GM12878 (cell line): ENCODE measurements at places on chromosomes 3 and 15. TPM values are rescaled to one million over a fixed set of nuclear protein-coding genes. Genes with fewer than 3 reads are reported as not detected.

CP gene
- 0.09 and 0.39 TPM in 2 replicates for polyA plus RNA-seq

LSAMP gene
- polyA plus RNA-seq: 2.1 and 3.1 TPM in 2 replicates

LSMEM2 gene
- polyA plus RNA-seq: 0.17 and 0.20 TPM in 2 replicates

EFHB gene
- 0.95 TPM in 1 of 2 replicates, not detected in the other for polyA plus RNA-seq

MFAP1 gene
- polyA plus RNA-seq: 58.0 and 58.6 TPM in 2 replicates

ABI3BP gene
- 0.11 and 0.42 TPM in 2 replicates for polyA plus RNA-seq

ZPLD1 gene
- 0.06 TPM in 1 of 2 replicates, not detected in the other for polyA plus RNA-seq

TTLL13 gene
- polyA plus RNA-seq: 0.32 TPM in 1 of 2 replicates, not detected in the other

PRSS50 gene
- polyA plus RNA-seq: 0.05 TPM in 1 of 2 replicates, not detected in the other

SPATA12 gene
- polyA plus RNA-seq: 0.25 TPM in 1 of 2 replicates, not detected in the other

PDIA5 gene
- 21.5 and 23.5 TPM in 2 replicates for polyA plus RNA-seq

CLDN18 gene
- 0.28 TPM in 1 of 2 replicates, not detected in the other for polyA plus RNA-seq

DNA sequence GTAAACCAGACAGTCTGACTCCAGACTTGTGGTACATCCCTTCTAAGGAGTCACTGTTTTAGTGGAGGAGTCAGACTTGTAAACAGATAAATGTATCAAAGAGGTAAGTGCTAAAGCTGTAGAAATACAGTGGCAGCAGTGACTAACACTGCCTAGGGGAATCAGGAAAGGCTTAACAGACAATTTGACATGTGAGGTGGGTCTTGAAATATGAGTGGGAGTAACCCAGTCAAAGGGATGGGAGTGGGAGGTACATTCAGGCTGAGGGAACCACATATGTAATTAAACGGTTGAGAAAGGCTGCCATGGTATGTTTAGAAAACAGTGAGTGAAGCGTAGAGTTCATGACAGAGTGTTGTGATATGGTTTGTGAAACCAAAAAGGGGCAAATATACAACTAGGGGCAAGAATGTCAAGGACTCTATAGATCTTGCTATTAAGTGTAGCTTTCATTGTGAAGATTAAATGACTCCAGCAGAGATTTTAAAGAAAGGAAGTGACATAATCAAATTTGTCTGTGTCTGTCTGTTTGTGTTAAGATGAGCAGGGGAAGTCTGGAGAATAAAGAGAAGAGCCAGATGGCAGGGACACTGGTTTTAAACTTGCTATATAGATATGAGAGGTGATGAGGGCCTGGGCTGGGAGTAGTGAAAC, 11.2 kb upstream of the ALCAM start:
- DNase-seq: no peak

DNA sequence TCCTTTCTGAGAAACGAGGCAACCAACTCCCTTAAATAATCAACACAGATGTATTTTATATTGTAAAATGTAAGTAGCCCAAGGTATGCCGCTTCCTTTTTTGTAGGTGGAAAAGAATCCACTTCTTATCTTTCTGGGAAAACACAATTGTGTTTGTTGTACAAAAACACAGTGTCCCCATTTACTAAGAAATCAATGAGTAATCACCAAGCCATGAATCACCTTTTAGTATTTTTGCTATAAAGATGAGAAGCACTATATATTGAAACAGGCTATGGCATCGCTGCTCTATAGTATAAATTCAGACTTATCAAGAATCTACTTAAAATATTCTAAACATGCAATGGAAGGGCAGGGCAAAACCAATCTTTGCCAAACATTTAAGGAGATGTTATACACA, 104.0 kb downstream of the TNIK start:
- no peak for DNase-seq

- DNase-seq: no peak
Observed at GRCh38 chr15:96746665-96747064, 416.2 kb downstream of the NR2F2 start.

DNA sequence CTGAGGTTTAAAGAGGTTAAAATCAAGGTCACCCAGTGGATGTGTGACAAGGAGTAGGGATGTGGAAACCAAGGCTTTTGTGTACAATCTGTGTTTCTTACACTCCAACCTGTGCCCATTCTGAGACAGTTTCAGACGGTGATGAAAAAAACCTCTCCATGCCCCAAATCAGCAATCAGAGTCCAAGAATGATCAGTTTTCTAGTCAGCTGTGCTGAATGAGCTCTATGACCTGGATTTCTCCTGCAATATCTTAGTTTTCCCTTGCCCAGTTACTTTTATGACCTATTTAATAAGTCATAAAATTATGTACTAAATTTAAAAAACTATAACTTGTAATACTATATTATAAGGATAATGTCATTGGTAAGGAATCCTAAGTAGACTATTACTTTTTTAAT, 37.5 kb upstream of the CBLB start:
- DNase-seq: no peak

DNA sequence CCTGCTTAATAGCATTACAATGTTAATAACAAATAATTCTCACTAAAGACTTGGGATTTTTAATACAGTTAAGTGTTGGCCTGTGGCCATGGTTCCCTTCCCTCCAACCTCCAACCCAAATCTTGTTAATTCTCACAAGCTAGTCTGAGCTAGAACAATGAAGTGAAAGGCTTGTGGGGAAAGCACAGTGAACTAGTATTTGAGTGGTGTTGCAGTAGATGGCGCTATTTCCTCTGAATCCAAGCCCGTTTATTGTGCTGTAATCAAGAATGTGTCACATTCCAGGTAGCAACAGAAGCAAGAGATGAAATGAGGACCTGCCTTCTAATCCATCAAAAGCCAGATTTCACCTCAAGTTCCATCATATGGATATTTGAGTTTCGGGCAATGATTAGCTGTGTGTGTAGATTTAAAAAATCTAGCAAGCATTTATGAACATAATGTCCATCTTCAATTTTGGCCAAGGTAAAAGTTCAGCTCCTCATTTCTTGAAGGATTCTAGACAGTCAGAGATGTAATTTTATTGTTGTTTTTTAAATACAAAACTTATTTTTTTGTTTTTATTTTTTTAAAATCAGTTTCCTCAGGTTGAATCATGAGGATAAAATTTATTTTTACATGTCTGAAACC, 160.7 kb downstream of the SQOR start:
- no peak for DNase-seq

- no peak for DNase-seq
Observed at GRCh38 chr15:25465835-25466234, 27.0 kb upstream of the UBE3A start.

GRCh38 chr3:15049584-15049983, 15.5 kb downstream of the MRPS25 start:
- no peak for DNase-seq

DNA sequence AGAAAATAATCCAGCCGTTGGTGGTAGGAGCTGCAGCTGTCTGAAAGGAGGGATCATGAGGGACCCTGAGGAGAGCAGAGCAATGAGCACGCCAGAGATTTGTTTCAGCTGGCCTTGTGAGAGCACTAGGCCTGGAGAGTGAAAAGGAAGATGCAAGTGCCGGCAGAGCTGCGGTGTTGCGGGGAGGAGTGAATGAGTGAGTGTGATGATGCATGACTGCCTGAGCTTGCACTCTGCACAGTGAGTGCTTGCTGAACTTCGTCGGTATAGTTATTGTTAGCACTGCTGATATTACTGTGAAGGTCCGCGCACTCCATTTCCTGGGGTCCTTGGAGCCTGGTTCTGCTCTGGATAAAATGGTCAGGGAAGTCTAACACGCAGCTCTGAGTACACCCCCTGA, 23.2 kb downstream of the EIF1B start:
- DNase-seq: no peak

- DNase-seq: no peak
Observed at GRCh38 chr15:29133321-29133720, 136.3 kb downstream of the NSMCE3 start.

DNA sequence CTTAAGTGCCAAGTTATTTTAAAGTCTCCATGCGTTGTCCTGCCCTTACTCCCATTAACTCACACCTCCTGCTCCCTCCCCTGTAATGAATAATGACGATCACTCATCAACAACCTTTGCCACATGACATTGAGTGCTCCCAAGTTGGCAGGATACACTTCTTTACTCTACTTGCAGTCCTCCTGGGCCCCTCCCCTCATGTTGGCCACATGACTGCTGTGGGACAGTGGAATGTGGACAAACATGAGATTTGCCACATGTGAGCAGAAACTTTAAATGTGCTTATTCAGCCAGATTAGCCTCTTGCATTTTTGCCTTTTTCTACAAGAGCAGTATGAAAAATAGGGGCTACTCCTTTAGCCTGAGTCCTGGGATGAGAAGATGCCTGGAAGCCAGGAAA, 167.9 kb downstream of the DCLK3 start:
- DNase-seq: no peak

- no peak for DNase-seq
Observed at GRCh38 chr3:133733226-133733625, 13.0 kb upstream of the TF start.

DNA sequence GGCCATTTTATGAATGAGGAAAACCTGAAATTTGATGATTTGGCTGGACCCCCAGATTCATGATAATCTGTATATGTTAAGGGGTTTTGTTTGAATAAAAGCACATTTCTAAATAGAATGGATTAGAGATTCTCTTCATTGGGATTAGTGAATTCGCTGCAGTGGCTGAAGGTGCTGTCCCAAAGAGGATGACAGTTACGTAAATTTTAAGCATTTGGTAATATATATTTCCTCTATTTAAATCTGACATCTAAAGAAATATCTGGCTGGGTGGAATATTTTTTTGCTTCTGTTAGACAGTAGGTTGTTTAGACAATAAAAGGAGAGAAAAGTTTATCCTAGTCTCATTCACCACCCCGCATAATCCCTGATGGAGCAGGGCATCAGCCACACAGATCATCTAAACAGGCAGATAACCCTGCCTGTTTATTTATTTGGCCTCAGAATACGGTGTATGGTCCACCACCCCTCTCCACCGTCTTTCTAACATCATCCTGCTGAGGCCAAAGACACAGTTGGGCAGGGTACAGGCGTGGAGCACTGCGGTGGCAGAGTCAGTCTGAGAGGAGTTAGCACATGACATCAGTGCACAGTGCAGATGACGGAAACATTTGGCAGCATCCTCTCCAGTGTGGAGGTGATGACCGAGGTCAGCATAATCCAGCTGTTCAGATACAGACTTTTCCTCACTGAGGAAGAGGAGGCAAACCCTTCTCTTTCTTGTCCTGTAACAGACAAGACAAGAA, 20.4 kb upstream of the NFKBIZ start:
- DNase-seq: no peak

DNA sequence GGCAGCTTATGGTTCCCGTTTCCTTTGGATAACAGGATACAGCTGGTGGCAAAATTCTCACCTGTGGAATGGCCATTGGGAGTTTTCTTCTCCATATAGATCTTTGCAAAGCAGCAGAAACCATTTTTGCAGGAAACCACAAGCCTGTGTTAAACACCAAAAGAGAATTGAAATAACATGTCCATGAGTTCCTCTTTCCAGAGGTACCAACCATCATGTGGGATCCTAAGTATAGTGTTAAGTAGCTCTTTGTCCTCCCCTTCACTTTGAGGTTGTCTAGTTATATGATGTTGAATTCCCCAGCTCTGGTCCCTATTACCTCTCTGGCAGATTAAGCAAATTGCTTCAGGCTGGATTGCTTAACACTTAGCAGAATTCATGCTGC, 94.9 kb downstream of the AKAP13 start:
- DNase-seq: peak; percentile 85

DNA sequence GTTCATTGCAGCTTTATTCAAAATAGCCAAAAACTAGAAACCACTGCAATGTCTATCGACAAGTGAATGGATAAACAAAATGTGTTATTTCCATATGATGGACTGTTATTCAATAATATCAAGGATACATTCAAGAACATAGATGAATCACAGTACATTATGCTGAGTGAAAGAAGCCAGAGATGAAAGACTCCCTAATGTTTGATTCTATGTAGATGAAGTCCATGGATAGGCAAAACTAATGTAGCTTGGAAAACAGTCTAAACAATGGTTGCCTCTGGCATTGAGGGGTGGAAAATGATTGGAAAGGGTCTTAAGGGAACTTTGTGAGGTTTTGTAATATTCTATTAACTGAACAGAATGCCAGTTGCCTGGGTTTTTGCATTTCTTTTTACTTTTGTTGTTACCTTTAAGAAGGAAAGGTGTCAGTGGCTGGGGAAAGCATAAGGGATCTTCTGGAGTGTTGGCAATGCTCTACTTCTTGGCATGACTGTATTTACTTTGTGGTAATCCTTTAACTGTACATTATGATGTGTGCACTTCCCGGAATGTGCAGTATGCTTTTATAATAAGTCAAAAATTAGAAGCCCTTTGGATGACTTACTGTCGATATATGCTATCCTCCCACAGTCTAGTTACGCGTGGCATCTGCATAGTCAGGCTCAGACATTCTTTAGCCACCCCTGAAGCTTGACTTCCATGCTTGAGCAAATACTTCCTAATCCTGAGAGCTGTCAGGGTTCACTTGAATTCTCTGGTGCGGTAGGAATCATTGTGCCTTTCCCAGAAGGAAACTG, 20.5 kb upstream of the ATP10A start:
- DNase-seq: no peak

DNA sequence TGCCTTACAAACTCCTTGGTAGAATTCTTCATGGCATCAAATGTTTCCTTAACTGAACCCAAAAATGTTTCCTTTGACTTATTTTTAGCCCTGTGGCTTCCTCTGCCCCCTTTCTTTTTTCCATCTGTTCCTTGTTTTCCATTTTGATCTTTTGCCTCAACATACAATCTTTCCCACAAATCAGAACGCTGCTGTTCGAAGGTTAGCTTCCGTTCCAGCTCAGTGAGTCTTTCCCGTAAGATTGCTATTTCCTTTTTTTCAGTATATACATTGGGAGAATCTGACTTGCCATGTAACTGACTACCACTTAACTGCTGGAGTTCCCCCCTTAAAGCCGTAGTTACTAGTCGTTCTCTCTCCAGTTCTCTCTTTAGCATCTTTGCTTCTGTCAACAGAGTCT, 41.2 kb downstream of the PIGB start:
- no peak for DNase-seq

DNA sequence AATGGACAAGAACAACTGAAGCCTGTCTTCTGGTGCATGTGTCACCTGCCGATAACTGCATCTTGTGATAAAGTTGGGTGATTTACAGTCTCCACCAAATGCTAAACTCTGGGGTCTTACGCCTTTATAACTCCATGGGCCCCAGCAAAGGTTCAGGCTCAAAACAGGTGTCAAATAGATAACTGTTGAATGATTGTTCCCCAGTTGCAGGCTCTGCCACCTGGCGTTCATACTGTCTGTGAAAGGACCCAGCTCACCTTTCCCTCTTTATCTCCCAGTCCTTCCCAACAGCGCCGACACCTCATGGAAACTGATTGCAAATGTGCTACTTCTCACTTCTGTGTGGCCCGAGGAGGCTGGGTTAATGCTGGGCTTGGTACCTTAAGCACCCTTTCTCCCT, 8.3 kb upstream of the SNX22 start:
- DNase-seq: no peak
